ENCODE measurements at places on chromosomes 11 and 22. TPM values are rescaled to one million over a fixed set of nuclear protein-coding genes. Genes with fewer than 3 reads are reported as not detected.

GRCh38 chr11:117037279-117037974, 60.8 kb downstream of the SIK3 start:
- peaks cover 58% of the 10 kb centered on the region for H3K4me1 ChIP-seq
- no peak overlapping the region for H3K4me3 ChIP-seq
- no peaks in the 10 kb centered on the region for H3K36me3 ChIP-seq
- no peaks in the 10 kb centered on the region for H3K27me3 ChIP-seq

DNA sequence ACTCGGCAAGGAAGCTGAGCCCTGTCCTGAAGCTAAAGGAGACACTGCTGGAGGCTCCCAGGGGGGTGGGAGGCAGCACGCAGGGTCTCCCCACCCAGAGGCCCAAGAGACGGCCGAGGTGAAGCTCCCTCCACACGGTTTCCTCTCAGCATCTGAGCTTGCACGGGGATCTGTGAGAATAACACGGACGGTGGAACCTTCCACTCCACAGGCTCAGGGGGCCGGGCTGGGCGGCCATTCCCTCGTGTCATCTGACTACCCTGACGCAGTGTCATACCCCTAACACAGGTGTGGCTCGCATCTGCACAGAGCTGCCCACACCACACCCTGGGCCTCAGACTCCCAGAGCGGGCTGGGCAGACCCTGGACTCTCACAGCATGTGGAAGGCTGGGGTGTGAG, 409.7 kb downstream of the SHANK2 start:
- no peak overlapping the region for H3K4me3 ChIP-seq
- H3K27me3 ChIP-seq: no peaks in the 10 kb centered on the region
- no peak overlapping the region for H3K27ac ChIP-seq
- H3K4me1 ChIP-seq: no peaks in the 10 kb centered on the region
- no peak for DNase-seq
- H3K36me3 ChIP-seq: no peaks in the 10 kb centered on the region

Gene DYNC2H1
- total RNA-seq: 4.2 TPM

Gene OR51B2
- not detected for total RNA-seq

DNA sequence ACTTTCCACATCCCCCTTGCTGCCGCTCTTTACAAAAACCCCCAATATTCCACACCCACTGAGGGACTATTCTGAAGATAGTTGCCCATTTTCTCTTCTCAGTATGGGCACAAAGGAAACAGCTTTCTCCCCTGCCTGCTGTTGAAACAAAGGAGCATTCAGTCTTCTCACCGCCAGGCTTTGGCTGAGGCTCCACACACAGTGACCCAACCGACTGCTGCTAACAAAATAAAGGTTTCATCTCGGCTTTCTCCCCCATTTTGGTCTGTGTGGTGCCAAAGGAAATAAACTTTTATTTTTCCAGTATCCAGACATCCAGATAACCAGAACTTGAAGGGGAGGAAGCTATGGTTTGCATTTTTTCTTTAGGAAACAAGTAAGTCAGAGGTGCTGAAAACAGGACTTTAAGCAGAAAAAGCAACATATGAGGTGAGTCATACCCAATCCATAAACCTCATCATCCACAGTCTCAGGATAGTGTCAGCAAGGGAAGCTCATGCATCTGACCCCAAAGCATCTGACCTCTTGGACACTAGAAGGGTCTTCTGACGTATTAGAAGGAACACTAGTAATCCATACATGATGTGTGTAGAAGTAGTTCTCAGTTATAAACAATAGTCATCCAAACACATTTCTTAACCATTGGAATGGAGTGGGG, 6.4 kb downstream of the CLMP start:
- H3K27me3 ChIP-seq: no peaks in the 10 kb centered on the region
- H3K4me3 ChIP-seq: no peak overlapping the region
- no peak for DNase-seq
- peaks cover 7% of the 10 kb centered on the region for H3K4me1 ChIP-seq
- no peaks in the 10 kb centered on the region for H3K36me3 ChIP-seq

DNA sequence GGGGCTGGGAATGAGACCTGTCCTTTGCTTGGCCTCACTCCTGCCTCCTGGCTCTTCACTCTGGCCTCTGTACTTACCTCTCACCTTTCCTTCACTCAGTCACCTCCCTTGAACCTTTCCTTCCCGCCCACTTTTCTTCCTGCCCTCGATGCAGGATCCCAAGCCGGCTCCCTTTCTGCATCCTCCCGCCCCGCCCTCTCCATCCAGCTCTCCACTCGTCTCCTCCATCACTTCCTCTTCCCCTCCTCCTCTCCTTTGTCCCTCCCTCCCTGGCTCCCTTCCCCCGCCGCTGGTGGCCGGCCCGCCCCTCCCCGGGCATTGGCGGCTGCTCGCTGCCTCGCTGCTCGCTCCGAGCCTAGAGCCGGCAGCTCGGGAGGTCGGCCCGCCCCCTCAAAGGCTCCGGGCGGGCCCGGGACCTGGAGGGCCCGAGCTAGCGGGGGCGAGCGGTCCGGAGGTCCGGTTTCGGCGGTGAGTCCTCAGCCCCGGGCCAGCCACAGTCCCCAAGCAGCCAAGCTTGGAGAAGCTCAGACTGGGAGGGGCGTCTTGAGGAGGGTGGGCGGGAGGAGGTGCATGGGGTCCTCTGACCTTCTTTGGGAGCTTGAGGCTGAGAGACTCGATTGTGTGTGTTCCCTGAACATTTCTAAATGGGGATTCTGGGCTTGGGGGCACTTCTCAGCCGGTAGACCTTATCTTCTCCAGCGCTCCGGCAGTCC, 13.8 kb downstream of the PHLDB1 start:
- no peak overlapping the region for H3K27ac ChIP-seq
- peaks cover 13% of the 10 kb centered on the region for H3K4me1 ChIP-seq

Gene C11orf52
- not detected for total RNA-seq

DNA sequence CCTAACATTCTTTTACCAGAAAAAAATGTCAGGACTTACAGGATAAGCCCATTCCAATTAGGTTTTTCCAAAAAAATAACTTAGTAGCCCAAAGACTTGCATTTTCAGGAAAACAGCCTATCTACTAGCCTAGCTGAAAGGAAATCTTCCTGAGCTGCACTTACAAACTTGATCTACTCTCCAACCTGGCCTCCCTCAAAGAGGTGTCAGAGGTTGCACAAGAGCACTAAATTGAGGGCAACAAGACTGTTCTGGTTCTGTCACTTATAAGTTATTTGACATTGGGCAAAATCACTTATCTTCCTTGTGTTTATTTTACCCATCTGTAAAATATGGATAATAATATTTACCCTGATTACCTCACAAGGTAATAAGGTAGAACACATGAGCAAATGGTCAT, 7.9 kb upstream of the SOX6 start:
- H3K4me1 ChIP-seq: no peaks in the 10 kb centered on the region
- no peak overlapping the region for H3K27ac ChIP-seq
- H3K36me3 ChIP-seq: no peaks in the 10 kb centered on the region
- DNase-seq: no peak
- H3K27me3 ChIP-seq: no peaks in the 10 kb centered on the region
- H3K4me3 ChIP-seq: no peak overlapping the region

Gene OR6A2
- not detected for total RNA-seq

- H3K27ac ChIP-seq: no peak within 1 kb of the TSS
- H3K27me3 ChIP-seq: peaks cover 6% of the 10 kb centered on the region
- no peak for DNase-seq
- H3K36me3 ChIP-seq: no peaks in the 10 kb centered on the region
- peaks cover 25% of the 10 kb centered on the region for H3K4me1 ChIP-seq
These were observed at the start of gene KLHL35 for GRCh38 chr11:75432911-75433321. TSS of gene KLHL35 (minus strand) at chr11:75433203. CDS start at chr11:75430629, 2,574 bp downstream.

DNA sequence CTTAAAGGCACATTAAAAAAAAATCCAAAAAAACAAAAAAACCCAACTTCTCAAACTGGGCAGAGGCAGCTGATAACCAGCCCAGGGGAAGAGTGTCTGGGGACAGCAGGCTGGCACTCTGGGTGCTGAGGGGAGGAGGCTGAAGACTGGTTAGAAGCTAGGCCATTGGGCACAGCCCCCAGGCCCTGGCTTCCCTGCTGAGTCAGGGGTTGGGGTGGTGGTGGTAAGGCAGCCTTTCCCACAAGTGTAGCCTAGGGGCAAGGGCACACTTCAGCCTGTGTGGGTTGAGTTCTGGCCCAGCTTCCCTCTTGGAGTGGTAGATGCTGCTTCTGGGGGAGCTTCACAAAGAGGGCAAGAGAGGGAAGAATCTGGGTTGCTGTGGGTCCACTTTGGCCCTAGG, 16.3 kb upstream of the ARFGAP3 start:
- no peaks in the 10 kb centered on the region for H3K4me1 ChIP-seq
- H3K27ac ChIP-seq: no peak overlapping the region
- H3K4me3 ChIP-seq: no peak overlapping the region

DNA sequence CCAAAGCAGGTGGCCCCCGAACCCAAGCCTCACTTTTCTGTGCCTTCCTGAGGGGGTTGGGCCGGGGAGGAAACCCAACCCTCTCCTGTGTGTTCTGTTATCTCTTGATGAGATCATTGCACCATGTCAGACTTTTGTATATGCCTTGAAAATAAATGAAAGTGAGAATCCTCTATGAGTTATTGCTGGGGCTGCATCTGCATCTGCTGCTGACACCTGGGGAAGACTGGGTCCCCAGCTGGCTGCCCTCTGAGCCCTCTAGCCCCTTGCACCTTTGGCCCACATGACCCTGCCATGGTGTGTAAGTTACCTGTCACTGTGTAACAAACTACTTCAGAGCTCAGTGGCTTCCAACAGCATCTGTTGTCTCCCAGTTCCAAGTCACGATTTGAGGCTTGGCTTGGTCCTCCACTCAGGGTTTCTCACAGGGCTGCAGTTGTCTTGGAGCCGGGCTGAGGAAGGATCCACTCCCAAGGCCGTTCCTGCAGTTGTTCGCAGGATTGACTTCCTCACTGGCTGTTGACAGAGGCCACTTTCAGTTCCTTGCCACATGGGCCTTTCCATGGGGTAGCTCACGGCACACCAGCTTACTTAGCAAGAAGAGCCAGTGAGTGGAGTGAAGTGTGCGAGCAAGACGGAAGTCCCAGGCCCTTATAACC, 13.5 kb upstream of the UVRAG start:
- no peaks in the 10 kb centered on the region for H3K36me3 ChIP-seq
- no peak overlapping the region for H3K4me3 ChIP-seq
- no peak for DNase-seq
- H3K4me1 ChIP-seq: peaks cover 20% of the 10 kb centered on the region
- H3K27me3 ChIP-seq: no peaks in the 10 kb centered on the region

Gene MAJIN
- total RNA-seq: 0.91 TPM

DNA sequence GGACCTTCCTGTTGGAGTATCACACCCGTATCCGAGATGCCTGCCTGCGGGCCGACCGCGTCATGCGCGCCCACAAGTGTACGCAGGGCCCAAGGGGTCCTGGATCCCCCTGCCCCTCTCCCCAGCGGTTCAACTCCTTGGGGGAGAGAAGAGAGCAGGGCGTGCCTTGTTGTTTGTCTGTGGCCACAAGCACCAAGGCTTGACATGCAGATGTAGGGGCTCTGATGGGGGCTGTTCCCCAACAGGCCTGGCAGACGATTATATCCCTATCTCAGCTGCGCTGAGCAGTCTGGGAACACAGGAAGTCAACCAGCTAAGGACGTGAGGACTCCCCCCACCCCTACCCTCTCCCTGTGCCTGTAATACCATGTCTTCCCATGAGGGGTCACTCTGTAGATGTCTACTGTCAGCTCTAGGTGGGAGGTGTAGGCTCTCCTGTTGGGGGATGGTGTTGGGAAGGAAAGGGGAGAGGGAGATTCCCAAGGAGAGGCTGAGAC, 6.8 kb downstream of the CFL1 start:
- no peaks in the 10 kb centered on the region for H3K27me3 ChIP-seq
- H3K4me3 ChIP-seq: no peak overlapping the region
- peaks cover 48% of the 10 kb centered on the region for H3K36me3 ChIP-seq
- H3K4me1 ChIP-seq: peaks cover 24% of the 10 kb centered on the region
- DNase-seq: no peak
- H3K27ac ChIP-seq: no peak overlapping the region

- H3K27me3 ChIP-seq: no peaks in the 10 kb centered on the region
- DNase-seq: no peak
- H3K4me1 ChIP-seq: no peaks in the 10 kb centered on the region
These were observed 38.1 kb downstream of the AHNAK start for GRCh38 chr11:62508336-62509058.

DNA sequence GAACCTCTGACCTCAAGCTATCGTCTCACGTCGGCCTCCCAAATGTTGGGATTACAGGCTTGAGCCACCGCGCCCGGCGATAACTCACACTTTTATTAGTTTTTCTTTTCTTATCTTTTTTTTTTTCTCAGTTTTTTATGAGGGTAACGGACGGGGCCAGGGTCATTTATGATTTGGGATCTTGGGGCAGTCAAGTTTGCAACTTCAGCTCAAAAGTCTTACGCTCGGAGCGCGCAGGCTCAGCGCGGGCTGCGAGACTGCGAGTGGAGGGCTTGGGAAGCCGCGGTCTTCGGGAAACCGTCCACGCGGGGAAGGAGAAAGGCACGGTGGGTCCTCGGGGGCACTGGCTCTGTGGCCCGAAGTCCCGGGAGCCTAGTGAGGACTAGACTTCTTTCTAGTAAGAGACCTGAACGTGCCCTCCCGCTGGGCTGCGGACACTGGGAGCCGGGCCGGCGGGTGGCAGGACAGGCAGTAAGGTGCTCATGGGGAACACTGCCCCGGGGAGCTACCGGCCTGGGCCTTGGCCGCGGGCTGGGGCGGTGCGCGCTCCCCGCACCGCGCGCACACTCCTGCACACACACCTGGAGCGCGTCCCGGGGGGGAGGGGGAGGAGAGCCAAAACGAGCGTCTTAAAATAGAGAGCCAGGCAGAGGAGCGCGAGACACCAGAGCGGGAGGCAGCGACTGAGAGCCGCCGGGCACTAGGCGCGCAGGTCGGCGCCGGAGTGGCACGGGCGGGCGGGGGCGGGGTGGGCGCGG, 476 bp upstream of the BARX2 start:
- H3K27me3 ChIP-seq: peaks cover 16% of the 10 kb centered on the region
- no peaks in the 10 kb centered on the region for H3K36me3 ChIP-seq
- no peak for DNase-seq
- H3K4me3 ChIP-seq: no peak overlapping the region

- no peaks in the 10 kb centered on the region for H3K4me1 ChIP-seq
- no peaks in the 10 kb centered on the region for H3K36me3 ChIP-seq
- DNase-seq: no peak
- H3K4me3 ChIP-seq: no peak overlapping the region
These were observed 449.6 kb upstream of the B3GAT1 start for GRCh38 chr11:134861490-134862104.

DNA sequence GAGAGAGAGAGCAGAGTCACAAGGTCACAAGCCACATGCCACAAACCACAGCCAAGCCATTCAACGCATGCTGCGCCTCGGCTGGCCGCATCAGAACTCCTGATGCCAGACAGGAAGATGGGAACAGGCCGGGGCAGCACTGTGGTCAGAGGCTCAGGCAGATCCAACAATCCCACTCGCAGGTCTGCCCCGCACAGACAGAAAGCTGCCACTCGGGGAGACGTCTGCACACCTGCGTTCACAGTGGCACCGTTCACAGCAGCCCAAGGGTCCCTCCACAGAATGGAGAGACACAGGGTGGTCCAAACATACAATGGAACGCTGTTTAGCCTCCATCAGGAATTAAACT, 408.8 kb downstream of the CTTN start:
- H3K27me3 ChIP-seq: no peaks in the 10 kb centered on the region
- H3K27ac ChIP-seq: no peak overlapping the region
- no peaks in the 10 kb centered on the region for H3K36me3 ChIP-seq
- no peak overlapping the region for H3K4me3 ChIP-seq
- no peaks in the 10 kb centered on the region for H3K4me1 ChIP-seq

All from CD4-positive, alpha-beta memory T cell (primary cell).